ENCODE measurements at places on chromosomes 12 and 14.
A peak's percentile ranks its signal among the peaks of the same experiment; 100 is the strongest.

- no peak for DNase-seq
Measured at GRCh38 chr14:22497671-22498093, 91.3 kb downstream of the DAD1 start.

DNA sequence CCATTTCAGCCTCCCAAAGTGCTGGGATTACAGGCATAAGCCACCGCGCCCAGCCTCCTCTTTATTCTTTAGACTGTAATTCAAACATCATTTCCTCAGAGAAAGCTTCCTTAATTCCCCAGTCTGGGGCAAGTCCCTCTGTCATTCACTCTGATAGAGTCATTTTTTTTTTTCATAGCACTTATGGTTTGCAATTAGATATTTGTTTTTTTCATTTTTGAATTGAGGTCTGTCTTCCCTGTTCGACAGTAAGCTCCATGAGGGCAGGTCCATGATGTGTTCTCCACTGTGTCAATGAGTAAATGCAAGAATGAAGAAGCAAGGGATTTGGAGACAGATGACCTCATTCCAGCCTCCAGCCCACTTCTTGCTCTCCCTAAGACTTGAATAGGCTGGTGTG, 12.1 kb downstream of the ASIC1 start:
- no peak for DNase-seq

GRCh38 chr12:111442301-111443045, 36.8 kb downstream of the SH2B3 start:
- DNase-seq, result no peak

- DNase-seq, result no peak
Measured at GRCh38 chr12:131142891-131143657, 189.4 kb downstream of the ADGRD1 start.

DNA sequence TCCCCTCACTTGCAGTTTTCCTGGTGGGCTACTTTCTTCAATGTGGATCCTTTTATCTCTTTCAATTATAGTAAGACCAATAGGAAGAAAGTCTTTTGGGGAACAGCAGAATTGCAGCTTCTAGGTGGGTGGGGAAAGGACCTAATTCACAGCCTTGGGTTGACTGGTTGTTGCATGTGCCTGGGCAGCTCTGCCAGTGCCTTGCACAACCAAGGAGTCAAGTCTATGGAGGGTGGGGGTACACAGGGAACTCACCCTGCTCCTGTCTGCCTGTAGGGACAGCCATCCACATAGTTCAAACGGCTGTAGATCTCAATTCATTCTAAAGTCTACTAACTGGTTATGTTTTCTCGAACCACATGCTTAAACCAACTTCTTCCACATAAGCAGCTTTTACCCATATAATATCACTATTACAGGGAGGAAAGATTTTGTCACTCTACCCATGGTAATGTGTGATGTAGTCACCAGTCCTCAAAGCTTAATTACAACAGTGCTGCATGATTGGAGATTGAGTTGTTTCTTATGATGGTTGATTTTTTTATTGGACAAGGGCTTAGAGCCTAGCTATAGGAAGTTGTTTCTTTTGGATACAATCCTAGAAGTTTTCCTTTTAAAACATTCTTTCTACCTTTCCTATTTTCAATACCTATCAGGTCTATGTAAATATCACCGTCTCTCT, 117.7 kb upstream of the FRMD6 start:
- DNase-seq, result no peak

GRCh38 chr14:100878271-100879146, 25.0 kb downstream of the RTL1 start:
- no peak for DNase-seq

DNA sequence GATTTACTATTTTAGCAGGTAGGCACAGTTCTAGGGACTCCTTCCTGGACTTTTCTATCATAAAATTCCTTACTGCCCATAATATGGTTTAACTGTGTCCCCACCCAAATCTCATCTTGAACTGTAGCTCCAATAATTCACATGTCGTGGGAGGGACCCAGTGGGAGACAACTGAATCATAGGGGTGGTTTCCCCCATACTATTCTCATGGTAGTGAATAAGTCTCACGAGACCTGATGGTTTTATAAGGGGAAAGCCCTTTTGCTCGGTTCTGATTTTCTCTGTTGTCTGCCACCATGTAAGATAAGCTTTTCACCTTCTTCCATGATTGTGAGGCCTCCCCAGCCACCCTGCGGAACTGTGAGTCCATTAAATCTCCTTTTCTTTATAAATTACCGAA, 10.0 kb upstream of the ETV6 start:
- DNase-seq, result no peak

DNA sequence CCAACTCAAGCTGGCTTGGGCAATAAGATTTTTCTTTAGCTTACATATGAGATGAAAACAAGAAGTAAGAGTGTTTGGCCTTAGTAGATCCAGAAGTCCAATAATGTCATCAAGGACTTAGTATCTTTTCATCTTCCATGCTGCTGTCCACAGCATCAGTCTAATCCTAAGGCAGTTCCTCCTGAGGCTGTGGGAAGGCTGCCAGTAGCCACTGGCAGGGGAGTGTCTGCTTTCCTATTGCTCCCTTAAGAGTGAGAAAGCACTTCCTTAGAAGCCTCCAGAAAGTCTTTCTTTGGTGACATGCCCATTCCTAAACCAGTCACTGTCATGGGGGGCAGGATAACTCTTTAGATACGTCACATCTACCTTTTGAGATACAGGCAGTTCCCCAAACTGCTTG, 317.7 kb downstream of the BMP4 start:
- DNase-seq, result no peak

DNA sequence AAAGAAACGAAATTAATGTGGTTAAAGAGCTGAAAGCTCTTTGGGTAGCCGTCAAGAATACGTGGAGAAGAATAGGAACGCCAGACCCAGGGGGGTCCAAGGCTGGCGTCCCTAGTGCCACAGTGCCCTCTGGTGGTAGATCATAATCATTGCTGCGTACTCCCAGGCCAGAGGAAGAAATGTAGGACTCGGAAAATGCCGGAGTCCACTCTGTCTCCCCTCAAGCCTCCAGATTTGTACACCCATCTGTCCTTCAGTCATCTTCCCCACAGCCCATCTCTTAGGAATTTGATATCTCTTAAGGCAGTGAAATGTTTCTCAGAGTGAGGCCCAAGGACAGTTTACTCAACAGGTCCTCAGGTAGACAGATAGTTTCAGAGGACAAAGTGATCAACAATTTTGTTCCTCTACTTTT, 25.4 kb upstream of the PLEKHG6 start:
- DNase-seq, result peak; percentile 24

DNA sequence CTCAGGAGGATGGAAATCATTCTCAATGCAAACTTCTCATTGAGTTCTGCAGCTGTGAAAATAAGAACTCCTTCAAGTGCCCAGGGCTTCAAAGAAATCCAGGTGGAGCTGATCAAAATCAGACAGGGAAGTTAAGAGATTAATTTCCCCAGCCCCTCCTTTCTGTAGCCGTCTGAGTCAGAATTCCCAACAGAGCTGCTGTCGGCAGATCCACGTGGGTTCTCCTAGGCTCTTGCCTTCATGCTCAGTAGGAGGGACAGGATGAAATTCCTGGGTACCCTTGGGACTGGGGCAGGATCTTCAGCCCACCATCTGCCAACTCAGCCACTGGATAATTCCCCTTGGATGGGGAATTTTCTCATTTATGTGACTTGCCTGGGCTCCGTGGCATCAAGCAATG, 13.3 kb downstream of the TGFB3 start:
- DNase-seq, result no peak

DNA sequence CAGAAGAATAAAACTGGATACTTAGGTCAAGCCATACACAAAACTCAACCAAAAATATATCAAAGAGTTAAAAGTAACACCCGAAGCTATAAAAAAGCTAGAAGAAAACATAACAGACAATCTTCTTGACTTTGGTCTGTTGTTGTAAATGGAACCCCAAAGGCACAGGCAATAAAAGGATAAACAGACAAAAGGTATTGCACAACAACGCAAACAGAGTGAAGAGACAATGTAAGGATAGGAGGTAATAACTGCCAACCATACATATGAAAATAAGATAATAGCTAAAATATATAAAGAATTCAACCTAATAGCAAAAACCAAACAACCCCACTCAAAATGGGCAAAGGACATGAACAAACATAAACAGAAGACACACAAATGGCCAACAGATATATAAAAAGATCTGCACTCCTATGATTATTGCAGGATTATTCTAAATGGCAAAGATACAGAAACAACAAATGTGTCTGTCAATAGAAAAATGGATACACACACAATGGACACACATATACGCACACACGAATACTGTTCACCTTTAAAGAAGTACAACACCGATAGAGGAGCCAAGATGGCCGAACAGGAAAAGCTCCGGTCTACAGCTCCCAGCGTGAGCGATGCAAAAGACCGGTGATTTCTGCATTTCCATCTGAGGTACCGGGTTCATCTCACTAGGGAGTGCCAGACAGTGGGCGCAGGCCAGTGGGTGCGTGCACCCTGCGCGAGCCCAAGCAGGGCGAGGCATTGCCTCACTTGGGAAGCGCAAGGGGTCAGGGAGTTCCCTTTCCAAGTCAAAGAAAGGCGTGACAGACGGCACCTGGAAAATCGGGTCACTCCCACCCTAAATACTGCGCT, 1137.1 kb downstream of the FSCB start:
- no peak for DNase-seq

- DNase-seq, result no peak
Measured at GRCh38 chr14:36224176-36224575, 47.7 kb upstream of the PTCSC3 start.

- DNase-seq, result no peak
Measured at GRCh38 chr12:117158911-117159553, 31.2 kb downstream of the FBXO21 start.

GRCh38 chr12:52372216-52373154, 5.2 kb upstream of the KRT85 start:
- peak; percentile 36 for DNase-seq

GRCh38 chr12:3520711-3521110, 29.7 kb downstream of the PRMT8 start:
- DNase-seq, result no peak

- no peak for DNase-seq
Measured at GRCh38 chr12:73445658-73446324, 1091.8 kb upstream of the ATXN7L3B start.

DNA sequence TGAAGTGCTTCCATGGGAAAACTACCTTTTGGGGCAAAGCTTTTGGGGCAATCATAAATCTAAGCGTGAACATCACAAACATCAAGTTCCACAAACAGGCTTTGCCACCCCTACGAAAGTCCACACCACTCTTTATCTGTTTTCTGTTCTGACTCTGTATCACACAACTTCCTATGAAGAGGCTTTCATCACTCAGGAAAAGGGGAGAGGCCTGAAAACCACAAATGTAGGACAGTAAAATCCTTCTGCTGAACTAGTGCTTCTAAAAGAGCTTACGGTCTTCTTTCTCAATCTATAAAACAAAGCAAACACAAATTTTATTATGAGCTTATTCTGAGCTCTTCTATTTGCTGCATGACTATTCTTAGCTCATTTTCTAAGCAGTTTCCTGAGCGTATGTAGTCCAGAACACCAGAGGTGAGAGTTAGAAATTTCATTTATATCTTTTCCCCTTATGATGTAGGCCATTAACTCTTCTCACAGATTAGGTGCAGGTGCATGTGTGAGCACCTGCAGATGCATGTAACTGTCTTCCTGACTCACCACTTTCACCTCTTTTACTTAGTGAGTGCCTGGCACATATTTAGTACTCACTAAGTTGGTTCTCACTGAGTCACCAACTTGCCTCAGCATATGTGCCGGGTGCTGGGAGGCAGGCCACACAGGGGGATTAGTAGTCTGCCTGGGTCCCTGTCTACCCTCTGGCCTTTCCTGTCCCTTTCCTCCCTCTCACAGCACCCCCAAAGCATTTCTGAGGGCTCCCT, 32.9 kb upstream of the SYCP3 start:
- DNase-seq, result no peak

- no peak for DNase-seq
Measured at GRCh38 chr14:23522643-23523198, 28.8 kb downstream of the ZFHX2 start.

DNA sequence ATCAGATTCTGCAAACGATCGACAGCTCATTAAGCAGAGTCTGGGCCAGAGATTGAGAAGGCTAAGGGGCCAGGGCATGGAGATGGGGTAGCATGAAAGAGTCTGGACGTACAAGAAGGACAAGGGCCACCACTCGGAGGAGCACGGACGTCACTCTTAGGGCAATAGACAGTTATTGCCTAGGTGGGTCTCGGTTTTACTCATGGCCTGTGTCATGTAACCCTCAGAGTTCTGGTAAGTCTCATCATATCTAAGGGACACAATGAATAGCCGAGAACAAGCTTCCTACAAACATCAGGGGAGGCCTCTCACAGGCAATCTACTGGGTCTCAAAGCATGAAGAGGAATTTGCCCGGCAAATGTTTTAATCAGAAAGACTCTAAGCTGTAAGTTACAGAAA, 30.4 kb upstream of the ITPK1 start:
- no peak for DNase-seq

GRCh38 chr12:71551529-71551928, 111.9 kb downstream of the LGR5 start:
- no peak for DNase-seq

DNA sequence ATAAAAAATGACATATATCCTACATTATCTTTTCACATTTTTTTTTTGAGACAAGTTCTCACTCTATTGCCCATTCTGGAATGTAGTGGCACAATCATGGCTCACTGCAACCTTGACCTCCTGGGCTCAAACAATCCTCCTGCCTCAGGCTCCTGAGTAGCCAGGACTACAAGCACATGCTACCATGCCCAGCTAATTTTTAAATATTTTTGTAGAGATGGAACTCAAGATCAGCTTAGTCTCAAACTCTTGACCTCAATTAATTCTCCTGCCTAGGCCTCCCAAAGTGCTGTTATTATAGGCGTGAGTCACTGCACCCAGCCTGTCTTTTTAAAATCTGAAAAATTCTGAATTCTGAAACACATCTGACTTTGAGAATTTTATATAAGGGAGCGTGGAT, 241.9 kb upstream of the DCN start:
- no peak for DNase-seq

DNA sequence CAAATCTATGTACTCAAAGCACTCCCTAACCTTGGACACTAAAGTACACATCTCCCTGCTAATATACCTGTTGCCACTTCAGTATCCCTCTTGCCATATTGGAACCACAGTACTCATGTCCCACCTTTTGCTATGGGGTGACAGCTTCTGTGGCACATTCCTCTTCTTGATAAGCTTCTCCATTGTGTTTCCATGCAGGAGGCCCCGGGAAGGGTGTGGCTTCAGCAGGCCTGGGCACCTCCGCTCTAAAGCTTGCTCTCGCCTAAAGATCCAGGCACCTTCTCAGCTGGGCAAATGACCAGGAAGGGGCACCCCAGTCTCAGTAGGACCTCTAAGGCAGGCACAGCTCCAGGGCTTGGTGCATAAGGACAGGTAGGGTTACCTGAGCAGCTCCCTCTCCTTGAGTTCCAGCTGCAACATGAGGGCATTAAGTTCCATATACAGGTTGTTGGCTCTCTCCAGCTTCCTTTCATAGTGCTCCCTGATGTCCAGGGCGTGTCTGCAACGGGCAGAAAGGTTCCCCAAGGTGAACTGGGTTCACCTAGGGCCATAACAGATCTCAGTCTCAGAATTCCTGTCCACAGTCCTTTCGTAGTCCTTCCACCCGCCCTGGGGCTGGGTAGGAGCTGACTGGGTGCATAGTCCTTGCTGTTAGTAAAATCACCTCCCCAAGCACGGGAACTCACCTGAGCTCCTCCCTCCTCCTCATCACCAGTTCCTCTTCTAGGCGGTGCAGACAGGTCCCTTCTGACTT, 15.9 kb downstream of the MAP3K12 start:
- DNase-seq, result no peak

All from C1 segment of cervical spinal cord (tissue), 14 donors.